ENCODE measurements at places on chromosomes 7 and 10.

DNA sequence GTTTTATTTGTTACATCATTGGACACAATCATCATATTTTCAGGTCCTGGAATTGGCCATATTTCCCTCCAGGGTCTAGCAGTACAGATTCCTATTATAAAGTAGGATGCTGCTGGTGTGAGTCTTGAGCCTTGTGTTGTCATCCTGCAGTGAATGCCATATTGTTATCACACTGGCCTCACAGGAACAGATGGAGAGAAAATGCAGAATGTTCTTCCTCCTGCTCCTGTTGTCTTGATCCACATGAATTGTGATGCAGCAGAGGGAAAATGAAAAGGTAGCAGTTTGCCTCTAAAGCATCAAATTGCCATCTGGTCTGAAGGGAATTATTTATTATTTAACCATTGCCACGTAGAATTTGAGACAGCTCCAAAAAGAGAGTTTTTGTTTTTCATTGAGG, 248.6 kb downstream of the GPAM start:
- DNase-seq, result no peak

DNA sequence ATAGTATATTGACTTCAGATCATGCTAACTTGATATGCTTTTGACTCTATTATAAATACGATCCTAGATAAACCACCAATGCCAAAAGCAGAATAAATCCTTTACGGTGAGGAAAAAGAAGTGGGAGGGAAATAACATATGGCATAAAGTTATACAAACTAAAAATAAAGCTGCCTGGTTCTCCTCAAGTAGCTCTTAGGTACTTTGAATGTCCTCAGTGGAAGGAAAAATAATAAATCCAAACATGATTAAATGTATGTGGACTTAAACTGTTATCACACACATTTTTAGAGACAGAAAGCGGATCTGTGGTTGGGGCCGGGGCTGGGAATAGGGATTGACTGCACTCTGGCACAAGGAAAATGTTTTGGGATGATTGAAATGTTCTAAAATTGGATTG, 23.6 kb downstream of the EEPD1 start:
- no peak for DNase-seq

DNA sequence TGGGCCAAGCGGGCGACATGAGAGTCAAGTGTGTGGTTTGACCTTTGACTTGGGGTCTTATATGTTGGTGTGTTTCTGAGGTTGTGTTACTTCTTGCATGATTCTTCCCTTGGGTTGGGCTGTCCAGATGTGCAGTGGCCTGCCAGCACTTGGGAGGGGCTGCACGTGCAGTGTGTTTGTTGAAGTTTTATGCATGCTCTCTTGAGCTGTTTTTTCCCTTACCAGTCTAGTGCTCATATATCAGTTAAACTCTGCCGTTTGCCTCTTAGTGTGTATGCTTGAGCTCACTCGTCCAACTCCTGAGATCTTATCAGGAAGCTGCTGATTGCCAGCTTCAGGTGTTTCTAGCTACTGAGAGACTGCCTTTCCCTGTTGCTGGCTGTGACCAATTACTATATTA, 23.1 kb downstream of the SP4 start:
- DNase-seq, result no peak

GRCh38 chr10:47370878-47371277, 13.2 kb downstream of the ZNF488 start:
- no peak for DNase-seq

GRCh38 chr10:58885686-58886345, 290.6 kb upstream of the PHYHIPL start:
- DNase-seq, result no peak

DNA sequence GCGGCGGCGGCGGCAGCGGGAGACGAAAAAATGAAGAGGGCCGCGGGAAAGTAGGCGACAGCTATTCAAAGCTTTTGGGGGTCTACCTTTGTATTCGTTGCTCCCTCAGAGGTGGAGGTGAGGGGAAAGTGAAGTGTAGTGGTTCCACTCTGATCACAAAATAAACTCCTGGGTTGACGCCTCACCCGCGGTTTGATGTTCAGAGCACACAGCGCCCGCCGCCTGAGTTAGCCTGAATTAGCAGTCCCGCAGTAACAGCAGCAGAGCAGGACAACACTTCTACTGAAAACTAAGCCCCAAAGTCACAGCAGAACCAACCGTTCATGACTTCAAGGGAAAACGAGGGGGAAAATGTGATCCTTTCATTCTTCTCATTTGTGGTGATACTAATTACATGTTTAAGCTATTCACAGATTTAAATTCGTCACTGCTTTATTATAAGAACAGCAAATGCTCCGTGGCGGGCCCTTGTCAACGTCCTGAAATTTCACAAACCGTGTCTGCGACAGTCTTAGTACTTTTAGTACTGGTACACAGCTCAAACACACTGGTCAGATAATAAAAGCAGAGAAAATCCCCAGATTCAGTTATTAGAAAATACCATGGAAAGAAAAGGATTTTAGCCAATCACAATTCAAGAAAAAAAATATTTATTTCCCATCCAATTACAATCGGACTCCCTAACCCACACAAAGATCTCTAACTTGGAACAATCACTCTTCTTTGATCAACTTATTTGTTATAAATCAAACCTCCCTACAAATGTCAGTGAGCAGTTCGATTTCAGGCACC, 563 bp upstream of the JMJD1C start:
- peak; percentile 24 for DNase-seq

GRCh38 chr10:87740254-87740655, 77.8 kb downstream of the ATAD1 start:
- DNase-seq, result no peak

DNA sequence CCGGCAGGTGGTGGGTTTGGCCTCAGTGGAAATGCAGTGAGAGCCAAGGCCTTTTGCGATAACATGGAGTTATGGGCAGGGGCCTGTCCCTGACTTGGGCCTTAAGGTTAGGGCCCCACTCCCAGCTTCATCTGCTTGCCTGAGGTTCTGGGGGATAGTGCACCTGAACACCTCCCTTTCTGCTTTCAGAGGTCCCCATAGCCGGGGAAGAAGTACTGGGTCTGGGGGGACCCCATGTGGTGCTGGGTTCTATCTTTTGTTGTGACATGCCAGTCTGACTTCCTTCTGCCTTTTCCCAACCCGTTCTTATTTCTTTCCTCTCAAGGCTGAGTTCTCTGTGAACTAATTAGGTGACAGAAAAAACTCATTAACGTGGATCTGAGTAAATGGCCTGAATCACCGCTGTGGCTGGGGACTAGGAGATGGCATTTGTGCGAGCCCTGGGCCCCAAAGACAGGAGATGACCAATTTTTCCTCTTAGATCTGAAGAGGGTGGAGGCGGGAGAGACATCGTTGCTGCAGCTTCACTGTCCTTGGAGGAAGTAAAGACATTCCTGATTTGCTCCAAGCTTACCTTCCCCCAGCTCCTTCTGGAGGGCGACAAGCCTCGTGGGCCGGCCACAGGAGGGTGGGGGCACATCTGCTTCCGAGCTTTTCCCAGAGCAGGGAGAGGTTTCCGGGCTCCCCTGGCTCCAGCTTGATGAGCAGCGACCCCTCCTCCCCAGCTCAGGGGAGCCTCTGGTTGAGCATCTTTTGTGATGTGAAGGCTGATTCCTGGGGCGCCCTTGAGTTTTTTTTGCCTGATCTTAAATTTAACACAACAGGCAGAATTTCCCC, 2.0 kb downstream of the AGAP3 start:
- DNase-seq, result no peak

- no peak for DNase-seq
Measured at GRCh38 chr7:21616796-21617436, 74.1 kb downstream of the DNAH11 start.

Measured in activated CD4-positive, alpha-beta T cell treated with anti-CD3 and anti-CD28 coated beads, Interleukin-2, amount 50 U/mL, for 16 hours (primary cell).